Choroid plexus epithelial cell (primary cell): ENCODE measurements at places on chromosomes 11 and 22.

GRCh38 chr11:108654994-108655631 lies 9.8 kb upstream of the DDX10 start:
- peak; percentile 79 for DNase-seq

GRCh38 chr11:72626414-72626936 lies 47.7 kb downstream of the PDE2A start:
- no peak for DNase-seq

GRCh38 chr11:68541116-68541515 lies 80.6 kb downstream of the PPP6R3 start:
- DNase-seq, result no peak

- DNase-seq, result peak; percentile 79
Observed at GRCh38 chr11:122108192-122108799, 7.7 kb downstream of the BLID start.

GRCh38 chr11:17260020-17260419 lies 16.5 kb upstream of the NUCB2 start:
- DNase-seq, result no peak

- peak; percentile 67 for DNase-seq
Observed at GRCh38 chr11:106644824-106645223, 373.5 kb downstream of the GUCY1A2 start.

DNA sequence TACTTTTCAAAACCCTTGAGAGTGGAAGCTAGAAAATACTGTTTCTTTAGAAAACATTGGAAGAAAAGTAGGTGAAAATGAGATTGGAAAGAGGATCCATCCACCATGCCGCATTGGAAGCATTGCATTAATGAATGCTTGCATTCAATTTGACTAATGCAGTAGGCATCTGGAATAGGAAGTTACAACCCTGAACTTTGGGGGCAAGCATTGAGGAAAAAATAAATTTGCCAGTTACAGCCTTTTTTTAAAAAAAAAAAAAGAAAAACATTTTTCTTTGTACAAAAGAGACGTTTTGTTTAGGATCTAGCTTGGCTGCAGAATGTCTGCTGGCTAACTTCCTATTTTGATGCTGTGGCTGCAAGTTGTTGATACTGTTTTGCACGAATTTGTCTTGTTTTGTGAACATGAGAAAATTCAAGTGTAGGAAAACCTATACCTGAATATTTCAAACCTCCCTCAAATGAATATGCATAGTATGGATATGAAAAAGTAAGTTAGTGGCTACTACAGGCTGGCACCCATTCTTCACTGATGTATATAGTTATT lies 28.1 kb downstream of the RTN3 start:
- DNase-seq, result no peak

DNA sequence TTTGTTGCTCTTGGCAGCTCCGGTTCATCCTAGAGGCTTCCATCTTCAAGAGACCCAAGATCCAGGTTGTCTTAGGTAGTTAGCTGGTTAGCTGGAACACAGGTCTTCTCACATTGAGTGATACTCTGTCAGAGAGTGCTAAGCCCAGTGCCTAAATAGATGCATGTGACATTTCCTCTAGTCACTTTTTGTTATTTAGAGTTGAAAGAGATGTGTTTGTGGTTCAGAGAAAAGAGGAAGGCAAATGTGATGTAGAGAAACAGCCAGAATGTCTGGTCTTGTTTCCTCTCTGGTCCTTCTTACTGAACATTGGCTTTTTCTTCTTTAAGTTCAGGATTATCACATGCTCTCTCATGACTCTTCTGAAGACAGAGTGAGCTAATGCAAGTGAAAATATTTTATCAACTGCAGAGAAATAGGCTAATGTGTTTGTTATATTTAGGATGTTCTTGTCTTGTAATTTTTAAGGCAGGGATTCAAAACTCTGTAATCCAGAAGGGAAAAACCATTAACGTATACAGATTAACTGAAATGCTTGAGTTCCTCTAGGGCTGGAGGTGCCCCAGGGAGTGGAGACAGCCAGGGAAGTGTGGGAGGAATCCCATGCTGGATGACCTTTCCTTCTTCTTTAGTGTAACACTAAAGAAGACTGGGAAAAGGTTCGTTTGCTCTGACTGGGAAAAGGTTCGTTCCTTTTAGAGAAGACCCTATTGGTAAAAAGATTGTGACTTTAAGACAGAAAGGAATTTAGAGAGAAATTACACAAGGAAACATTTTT lies 75.4 kb downstream of the SWAP70 start:
- no peak for DNase-seq

DNA sequence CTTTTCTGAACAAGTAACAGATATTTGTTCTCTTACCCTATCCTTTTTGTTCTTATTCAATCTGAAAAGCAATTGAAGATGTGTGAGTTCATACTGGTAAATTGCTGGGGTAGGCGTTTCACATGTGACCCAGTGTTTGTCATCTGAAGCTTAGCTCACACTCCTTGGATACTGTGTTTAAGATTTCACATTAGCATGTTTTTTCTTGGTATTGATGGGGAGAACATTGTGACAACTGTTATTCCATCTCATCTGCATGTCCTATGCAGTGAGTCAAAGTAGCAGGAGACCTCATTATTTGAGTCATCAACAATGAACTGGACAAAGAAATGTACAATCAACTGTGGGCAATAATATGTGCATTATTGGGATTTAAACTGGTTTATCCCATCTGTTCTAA lies 691.6 kb upstream of the ANO5 start:
- no peak for DNase-seq

DNA sequence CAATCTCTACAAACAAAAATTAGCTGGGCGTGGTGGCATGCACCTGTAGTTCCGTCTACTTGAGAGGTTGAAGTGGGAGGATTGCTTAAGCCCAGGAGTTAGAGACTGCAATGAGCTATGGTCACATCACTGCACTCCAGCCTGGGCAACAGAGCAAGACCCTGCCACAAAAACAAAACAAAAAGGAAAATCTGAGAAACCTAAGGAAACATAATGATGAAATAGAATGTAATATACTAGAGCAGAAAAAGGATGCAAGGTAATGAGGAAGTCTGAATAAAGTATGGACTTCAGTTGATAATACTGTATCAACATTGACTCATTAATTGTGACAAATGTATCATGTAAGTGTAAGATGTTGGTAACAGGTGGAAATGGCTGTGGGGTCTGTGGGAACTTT lies 8.1 kb downstream of the NPAS4 start:
- DNase-seq, result no peak

- DNase-seq, result peak; percentile 28
Observed at GRCh38 chr11:77198440-77198849, 70.4 kb downstream of the MYO7A start.
